ENCODE measurements at places on chromosomes 16 and 17. TPM values are rescaled to one million over a fixed set of nuclear protein-coding genes. Genes with fewer than 3 reads are reported as not detected.
A peak's percentile ranks its signal among the peaks of the same experiment; 100 is the strongest.

Gene HEXD
- total RNA-seq: 36.0 TPM

Gene YBX2
- total RNA-seq: 0.21 TPM

Gene SULT1A4
- total RNA-seq: 2.7 TPM

Gene TMEM204
- 20.8 TPM for total RNA-seq

Gene KCNJ12
- total RNA-seq: not detected

DNA sequence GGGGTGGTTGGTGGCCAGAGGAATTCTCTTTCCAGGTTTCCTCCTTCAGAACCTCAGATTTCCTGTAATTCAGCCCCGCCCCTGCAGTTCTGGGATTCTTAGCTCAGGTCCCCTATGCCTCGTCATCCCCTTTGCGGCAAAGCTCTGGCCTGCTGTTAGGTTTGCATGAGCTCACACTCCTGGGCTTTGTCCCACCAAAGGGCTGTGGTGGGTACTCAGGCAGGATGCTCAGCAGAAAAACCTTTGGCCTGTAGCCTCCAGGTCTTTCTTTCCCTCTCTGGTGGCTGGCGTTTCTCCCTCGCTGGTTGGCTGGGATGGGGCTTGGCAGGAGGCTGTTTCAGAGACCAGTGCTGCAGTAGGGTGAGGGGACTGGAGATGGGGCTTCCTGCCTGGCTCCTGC, 9.6 kb upstream of the PLEKHG4 start:
- DNase-seq: no peak

DNA sequence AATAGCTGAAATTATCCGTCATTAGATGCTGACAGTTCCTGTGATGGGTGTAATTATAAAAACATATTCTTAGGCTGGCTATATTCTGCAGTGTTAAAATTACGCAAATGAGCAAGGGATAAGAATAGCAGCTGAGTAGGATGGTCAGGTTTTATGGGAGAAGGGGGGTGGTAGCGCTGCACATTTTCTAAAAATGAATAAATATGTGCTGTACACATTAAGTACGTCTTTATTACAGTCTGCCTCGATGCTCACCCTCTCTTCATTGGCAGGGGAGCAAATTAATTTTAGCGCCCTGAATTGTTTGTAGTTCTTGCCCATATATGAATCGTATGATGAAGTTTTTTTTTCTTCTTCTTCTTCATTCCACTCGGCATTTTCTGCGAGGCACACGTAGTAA, 244.2 kb downstream of the SNX29 start:
- DNase-seq: no peak

DNA sequence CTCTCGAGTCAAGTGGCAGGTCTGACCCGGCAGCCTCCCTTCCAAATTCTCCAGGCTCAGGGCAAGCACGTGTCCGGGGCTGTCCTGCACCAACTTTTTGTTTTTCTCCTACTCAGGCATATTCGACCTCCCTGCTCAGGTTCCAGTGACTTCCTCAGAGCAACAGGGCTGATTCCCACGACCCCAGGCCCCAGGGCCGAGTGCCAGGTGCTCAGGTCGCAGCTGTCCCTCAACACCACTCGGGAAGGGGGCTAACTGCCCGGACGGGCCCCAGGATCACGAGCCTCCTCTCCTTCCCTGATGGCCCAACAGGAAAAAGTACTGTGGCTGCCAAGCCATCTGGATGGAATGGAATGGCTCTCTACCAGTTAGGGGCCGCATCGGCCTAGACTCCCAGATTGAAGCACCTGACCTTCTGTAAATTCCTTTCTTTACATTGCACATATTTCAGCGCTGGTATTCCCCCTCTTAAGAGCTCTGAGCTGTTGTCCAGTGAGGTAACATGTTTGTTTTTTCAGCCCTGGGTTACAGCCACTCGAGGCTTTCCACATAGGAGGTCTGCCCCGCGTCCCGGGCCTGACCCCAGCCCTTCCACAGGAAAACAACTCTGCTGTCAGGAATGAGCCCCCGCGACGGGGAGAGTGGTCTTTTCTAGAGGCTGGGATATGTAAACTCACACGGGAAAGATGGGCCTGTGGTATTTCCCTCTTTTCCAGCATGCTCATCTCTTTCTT, 25.0 kb downstream of the NXN start:
- no peak for DNase-seq

DNA sequence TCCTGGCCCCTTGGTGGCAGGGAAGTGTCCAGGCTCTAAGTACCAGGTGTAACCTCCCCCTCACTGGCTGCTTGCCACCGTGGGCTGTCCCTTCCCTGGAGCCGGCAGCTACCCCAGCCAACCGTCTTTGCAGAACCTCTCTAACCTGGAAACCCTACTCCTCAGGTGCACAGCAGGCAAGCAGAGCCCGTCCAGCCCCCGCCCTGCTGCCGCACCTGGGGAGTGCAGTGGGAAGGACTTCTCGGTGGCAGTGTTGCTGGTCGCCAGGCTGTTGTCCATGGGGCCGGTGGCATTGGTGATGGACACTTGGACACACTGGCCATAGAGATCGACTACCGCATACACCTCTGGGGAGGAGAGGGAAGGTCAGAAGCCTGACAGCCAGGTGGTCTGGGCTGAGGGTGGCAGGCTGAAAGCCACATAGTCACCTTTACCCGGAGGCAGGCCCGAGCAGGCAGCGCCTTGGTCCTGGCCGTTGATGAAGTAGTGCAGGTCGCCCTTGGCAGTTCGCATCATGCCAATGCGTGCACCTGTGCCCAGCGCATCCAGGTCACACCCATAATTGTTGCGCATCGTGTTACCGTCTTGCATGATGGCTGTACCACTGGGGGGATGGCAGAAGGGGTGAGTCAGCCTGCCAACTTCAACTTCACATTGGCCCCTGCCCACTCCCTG, 6.5 kb downstream of the NEURL4 start:
- DNase-seq: no peak

GRCh38 chr17:48600244-48601098, 4.3 kb downstream of the HOXB6 start:
- DNase-seq: no peak

- DNase-seq: no peak
Measured at GRCh38 chr17:74607221-74607620, 15.1 kb upstream of the CD300LD start.

- DNase-seq: no peak
Measured at GRCh38 chr17:43809121-43809520, 23.8 kb downstream of the MPP3 start.

- DNase-seq: peak; percentile 23
Measured at GRCh38 chr17:54948380-54948779, 20.1 kb downstream of the COX11 start.

- no peak for DNase-seq
Measured at GRCh38 chr16:1441391-1441829, 2.9 kb downstream of the CCDC154 start.

DNA sequence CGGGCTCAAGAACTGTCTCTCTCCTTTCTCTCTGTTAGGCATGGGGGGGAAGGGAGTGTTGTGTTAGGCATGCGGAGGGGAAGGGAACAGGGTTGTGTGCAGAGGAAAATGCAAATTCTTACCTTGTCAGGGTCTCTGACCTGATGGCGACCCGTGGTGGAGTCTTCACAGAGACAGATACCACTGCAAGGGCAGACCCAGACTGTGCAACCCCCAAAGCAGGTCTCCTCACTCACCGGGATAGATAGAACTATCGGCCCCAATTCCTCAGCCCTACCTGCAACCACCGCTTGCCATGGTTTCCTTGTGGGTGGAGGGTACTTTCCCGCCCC, 9.6 kb upstream of the MPP2 start:
- DNase-seq: no peak

Data from activated CD4-positive, alpha-beta T cell treated with anti-CD3 and anti-CD28 coated beads, Interleukin-2, amount 10 ng/mL, durations not matched to agents 24 days and 14 days (primary cell).